AG10803 (cell line): ENCODE measurements at places on chromosomes 5 and 9.

GRCh38 chr5:53594419-53594818 is 34.0 kb downstream of the NDUFS4 start:
- no peak for DNase-seq

- DNase-seq, result peak; percentile 47
Observed at GRCh38 chr9:98453589-98454311, 198.3 kb upstream of the TBC1D2 start.

- DNase-seq, result no peak
Observed at GRCh38 chr9:70765946-70766345, 351.5 kb upstream of the KLF9 start.

- DNase-seq, result no peak
Observed at GRCh38 chr5:142872795-142873194, 102.6 kb downstream of the ARHGAP26 start.

- peak; percentile 40 for DNase-seq
Observed at GRCh38 chr5:142017832-142018427, 5.1 kb upstream of the GNPDA1 start.

DNA sequence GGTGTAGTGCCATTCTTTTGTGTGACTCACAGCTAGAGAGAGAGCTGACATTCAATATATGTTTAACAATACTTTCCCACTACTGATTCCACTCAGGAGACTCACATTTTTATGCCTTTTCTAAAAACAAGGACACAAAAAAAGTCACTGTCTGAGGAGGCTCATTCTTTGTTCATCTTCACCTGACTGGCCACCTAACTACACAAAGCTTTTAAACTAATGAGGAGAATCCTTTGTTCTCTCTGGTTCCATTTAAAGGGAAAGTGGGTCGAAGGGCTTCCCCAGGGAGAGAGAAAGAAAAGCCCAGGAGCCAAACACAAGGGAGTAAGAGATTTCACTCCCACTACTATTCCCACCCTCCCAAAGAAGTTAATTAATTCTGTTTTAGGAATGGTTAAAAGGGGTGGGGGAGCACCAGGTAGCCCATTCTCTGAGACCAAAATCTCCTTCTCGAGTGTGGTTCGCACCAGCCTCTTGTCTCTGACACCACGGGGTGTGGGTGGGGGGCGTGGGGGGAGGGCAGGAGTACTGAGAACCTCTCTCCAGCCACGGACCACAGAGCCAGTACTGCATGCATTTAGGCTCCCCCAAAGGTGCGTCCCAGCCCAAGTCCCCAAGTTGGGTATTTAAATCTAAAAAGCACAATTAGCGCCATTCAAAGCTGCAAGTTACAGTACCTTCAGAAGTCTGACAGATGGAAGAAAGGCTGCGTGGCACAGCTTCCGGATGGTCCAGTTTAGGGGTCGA is 747 bp downstream of the TRPM3 start:
- no peak for DNase-seq

GRCh38 chr9:89435071-89435823 is 62.7 kb downstream of the SEMA4D start:
- DNase-seq, result no peak

DNA sequence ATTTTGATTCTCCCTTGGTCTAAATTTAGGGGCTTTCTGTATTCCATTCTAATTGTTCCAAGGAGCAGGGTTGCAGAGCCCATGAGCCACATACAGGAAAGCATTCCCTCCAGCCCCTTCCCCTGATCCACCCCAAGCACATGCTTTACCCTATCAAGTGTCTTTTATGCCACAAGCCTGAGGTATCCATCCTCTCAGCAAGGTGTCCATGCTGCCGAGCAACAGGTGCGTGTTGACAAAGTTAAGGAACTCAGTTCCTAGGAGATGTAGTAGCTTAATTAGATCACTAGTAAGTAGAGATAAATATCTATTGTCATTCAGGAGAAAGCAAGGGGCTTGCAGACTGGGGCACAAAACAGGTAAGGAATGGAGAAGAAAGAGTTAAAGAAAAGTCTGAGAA is 57.8 kb downstream of the FEM1C start:
- DNase-seq, result no peak

DNA sequence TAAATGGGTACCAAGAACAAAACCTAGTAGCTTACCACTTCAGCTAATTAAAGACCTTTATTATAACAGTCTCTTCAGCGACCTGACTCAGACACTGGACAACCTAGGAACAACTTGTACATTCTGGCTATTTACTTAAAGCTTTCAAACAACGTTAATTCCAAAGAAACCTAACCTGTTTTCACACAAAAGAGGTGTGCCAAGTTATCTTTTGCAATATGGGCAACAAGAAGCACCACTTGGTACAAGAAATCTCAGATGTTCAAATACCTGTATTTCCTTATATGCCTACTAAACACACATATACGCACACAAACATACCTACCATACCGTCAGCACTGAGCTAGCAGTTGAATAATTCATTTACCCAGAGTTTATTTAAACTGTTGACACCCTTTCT is 23.0 kb downstream of the RNF145 start:
- DNase-seq, result no peak

DNA sequence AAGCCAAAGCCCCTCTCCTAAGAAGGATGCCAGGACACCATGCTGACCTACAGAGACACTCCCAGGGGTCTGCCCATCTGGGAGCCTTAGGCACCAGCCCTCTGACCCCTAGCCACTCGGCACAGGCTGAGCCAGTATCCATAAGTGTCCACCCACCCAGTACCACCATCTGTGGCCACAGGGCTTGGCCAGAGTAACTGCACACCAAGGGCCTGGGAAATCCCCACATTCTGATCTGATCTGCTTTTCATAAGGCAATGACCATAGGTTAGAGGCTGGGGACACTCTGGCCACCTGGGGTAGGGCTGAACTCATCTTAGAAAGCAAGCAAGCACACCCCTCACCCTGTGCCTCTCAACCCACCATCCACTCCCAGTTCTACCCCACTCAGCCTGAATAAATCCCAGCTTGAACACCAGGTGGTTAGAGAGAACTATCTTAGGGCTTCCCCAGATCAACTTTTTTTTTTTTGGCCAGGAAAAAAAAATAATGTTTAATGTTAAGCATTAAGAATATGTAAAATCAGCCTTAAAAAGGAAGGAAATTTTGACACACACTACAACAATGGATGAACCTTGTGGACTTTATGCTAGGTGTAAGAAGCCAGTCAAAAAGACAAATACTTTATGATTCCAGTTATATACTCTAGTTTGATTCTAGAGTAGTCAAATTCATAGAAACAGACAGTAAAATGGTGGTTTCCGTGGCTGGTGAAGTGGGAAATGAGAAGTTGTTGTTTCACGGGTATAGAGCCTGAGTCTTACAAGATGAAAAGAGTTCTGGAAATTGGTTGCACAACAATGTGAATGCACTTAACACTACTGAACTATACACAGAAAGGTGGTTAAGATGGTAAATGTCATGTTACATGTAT is 6.2 kb downstream of the GNPDA1 start:
- no peak for DNase-seq

DNA sequence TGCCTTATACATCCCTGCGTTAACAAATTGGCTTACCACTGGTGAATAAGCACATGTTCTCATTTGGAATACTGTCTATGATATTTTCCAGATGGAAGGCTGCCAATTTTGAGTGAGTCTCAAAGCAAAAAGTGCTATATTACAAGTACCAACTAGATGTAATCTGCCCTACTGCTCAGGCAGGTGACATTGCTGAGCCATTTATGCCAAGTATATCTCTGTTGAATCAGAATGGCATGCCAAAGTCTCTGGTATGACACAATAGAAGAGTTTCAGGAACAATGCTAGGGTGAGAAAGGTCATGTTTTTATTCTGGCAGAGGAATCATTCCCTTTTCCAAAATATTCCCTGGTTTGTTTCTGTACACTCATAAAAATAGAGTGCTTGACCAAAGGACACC is 356.5 kb downstream of the CDH9 start:
- DNase-seq, result no peak

DNA sequence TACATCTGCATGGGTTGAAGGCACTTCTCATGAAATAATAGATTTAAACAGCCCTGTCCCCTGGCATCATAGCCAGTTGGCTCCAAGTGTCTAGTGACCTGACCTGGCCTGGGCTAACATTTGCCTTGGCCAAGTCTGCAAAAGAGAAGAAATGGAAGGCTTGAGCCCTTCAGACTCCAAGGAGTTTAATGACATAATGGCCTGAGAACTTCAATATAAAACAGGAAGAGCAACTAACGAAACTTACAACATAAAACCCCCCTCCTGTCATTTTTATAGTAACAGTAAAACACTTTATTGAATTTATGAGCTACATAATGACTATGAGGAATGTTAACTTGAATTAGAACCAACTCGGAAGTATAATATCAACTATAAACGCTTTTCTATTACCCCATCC is 218.8 kb upstream of the TBCA start:
- DNase-seq, result peak; percentile 5

GRCh38 chr9:72315089-72315509 is 49.9 kb downstream of the ZFAND5 start:
- peak; percentile 80 for DNase-seq

- DNase-seq, result no peak
Observed at GRCh38 chr9:101635473-101635872, 40.7 kb upstream of the PPP3R2 start.

DNA sequence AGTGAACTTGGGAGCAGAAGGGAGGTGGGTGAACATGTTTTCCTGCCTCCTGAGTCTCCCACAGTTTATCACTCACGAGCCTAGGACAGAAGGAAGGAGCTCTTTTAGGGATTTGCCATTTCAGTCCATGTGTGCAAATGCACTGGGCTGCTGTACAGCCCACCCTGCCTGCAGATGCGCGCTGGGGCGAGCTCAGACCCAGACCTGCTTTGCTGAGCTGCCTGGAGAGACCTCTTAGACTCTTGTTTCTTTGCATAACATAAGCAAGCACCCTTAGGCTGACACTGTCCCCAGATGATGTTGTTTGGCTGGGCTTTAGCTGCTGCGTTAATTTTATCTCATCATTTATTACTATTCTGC is 199.0 kb downstream of the CACNA1B start:
- no peak for DNase-seq

DNA sequence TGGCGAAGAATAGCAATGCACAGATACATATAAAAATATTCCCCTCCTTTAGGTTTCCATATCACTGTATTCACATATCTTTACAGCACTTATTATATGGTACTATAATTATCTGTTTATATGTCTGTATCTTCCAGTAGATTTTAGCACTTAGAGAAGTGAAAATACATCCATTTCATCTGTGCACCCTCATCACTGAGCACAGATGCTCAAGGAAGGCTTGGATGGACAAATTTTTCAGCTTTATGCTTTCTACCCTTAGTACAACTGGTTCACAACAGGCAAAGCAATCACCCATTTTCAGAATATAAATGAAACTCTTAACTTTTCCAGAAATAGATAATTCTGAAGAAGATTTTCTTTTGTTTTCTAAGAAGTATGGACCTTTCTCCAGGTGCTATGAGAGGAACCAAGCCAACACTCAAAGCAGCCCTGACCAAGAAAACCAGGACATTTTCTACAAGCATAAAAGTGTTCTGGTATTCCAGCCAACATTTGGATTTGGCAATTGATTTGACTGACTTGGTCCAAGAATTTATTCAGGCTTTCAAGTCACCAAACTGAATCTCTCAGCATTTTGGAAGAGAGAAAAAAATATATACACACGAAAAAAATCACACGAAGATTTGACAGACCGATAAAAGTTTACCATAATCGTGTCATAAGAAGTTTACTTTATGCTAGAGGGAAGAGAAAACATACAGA is 170.2 kb upstream of the CD180 start:
- DNase-seq, result no peak

DNA sequence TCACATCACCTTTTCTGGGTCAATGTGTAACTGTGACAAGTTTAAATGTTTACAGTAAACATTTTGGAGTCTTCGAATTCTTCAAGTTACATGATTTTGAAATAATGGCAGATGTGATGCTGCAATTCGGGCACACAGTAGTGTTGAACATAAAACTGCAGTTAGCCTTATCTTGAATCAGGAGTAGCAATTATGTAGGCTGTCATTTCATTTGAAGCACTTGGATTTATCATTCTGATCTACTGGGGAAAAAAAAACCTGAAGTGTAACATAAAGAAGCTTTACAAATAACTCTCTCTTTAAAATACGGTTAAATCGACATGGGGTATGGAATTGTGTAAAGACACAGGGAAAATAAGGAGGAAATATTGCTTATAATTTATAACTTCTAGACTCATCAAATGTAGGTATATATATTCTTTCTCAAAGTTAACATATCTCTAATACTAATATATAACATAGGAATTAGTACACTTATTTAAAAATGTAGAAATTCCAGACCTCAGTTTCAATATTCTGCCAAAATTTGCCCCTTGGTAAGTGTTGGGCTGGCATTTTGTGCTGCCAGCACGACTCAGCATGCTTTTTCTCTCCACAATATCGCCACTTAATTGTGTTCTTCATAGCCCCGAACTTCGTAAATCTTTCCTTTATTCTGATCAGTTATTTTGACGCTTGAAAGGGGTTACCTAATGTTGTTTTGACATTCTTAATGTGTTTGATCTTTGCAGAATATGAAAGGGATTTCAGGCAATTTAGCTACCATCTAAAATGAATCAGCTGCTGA is 226.7 kb downstream of the PRR16 start:
- no peak for DNase-seq
